Endothelial cell (in vitro differentiated cells): ENCODE measurements at places on chromosomes 3 and 15. TPM values are rescaled to one million over a fixed set of nuclear protein-coding genes. Genes with fewer than 3 reads are reported as not detected.

DNA sequence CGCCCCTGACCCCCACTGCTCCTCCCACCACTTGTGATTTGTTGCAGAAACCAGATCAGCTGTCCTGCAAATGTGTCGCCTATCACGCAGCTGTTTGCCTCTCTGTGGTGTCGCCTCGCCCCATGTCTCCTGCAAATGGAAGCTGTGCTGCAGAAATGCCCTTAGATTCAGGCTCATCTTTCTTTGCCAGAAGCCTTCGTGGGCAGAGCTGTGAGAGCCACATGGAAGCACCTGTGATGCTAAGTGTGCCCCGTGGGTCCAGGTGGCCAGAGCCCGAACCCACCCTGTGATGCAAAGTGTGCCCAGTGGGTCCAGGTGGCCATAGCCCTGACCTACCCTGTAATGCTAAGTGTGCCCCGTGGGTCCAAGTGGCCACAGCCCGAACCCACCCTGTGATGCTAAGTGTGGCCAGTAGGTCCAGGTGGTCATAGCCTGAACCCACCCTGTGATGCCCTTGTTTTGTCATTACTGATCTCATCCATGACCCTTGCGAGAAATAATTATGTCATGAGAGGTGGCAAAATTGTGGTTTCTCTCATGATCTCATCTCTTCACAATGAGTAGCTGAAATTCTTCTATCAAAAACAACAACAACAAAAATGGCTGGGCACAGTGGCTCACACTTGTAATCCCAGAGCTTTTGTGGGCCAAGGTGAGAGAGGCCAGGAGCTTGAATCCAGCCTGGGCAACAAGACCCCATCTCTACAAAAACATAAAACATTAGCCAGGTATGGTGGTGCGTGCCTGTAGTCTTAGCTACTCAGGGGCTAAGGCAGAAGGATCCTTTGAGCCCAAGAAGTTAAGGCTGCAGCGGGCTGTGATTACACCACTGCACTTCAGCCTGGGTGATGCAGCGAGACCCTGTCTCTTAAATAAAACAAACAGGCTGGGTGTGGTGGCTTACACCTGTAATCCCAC is 187.4 kb downstream of the GOLGA6L6 start:
- no peak for DNase-seq

GRCh38 chr3:37934631-37935289 is 55.8 kb upstream of the VILL start:
- DNase-seq: no peak

Gene TTLL13
- not detected for total RNA-seq

Gene KLHL40
- not detected for total RNA-seq

- no peak for DNase-seq
Measured at GRCh38 chr15:69629631-69630161, 177.1 kb downstream of the RPLP1 start.

DNA sequence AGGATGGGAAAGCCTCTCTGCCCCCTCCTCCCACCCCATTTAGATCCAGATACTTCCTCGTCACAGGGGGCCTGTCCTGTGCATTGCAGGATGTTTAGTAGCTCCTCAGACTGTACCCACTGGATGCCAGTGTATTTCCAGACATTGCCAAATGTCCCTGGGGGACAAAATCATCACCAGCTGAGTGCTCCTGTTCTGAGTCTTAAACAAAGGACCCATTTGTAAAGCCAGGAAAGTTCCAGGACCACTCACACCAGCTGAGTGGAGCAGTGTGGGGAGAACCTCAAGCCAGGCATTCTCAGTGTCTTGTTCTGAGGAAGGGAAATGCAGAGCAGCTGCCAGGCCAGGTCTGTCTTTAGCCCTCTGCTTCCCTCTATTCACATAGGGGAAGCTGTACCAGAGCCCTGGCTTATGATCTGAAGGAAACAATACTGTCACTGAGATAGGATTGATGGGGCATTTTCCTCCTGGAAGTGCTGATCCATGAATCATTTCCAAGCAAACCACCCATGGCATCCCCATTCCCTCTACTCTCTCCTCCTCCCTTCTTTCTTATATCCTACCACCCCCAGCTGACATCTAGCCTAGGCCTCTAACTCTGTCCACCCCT is 67.4 kb upstream of the MEX3B start:
- DNase-seq: no peak
